ENCODE measurements at places on chromosomes 1 and 21. TPM values are rescaled to one million over a fixed set of nuclear protein-coding genes. Genes with fewer than 3 reads are reported as not detected.

Gene ERICH3
- total RNA-seq = not detected

DNA sequence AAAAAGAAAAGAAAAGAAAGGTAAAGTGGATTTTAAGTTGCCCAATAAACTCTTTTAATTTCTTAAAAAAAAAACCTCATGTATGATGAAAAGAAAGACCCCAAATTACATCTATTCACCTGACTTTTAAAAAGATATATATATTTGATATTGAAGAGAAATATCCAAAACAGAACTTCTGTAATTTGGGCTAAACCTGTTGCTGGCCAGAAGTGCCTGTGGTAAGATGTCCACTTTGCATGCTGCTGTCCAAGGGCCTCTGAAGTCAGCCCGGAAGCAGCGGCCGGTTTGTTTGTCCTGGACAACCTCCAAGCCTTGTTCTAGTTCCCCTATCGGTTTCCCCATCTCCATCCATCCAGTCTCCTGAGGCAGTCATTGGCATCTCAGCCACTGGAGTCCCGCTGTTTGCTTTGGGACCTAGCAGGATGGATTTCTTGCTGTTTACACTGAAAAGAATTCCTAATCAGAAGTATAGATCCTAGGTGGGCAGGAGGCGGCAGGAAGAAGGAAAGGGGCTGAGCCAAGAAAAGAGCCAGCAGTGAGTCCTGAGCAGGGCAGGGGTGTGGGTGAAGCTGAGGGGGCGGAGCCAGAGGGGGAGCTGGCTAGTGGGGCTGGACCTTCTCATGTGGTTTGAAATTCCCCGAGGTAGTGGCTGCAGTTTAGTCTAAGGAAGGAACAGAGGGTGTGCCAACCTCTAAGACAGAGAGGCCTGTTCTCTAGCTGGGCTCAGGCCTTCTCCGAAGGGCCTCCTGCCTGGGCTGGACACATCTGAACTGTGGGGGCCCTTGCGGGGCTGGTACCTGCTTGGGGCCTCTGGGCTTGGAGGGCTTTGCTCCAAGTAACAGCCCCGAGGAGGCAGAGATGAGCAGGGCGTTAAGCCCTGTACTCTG, 3.3 kb downstream of the NCMAP start:
- DNase-seq = peak; percentile 27

DNA sequence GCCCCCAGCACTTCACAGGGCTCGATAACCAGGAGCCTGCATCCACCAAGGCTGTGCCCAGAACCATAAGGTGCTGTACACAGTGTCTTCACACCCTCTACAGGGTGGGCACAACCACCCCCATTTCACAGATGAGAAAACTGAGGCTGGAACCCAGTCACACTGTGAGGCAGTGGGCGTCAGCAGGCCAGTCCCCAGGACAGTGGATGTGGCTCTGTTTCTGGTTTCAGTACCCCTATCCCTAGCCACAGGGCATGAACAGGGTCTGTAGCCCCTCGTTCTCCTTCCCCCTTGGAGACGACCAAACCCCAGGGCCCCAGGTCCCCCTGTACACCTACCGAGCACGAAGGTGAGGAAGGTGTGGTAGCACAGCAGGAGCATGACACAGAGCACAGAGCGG, 27.6 kb downstream of the TTC39A start:
- DNase-seq = no peak

DNA sequence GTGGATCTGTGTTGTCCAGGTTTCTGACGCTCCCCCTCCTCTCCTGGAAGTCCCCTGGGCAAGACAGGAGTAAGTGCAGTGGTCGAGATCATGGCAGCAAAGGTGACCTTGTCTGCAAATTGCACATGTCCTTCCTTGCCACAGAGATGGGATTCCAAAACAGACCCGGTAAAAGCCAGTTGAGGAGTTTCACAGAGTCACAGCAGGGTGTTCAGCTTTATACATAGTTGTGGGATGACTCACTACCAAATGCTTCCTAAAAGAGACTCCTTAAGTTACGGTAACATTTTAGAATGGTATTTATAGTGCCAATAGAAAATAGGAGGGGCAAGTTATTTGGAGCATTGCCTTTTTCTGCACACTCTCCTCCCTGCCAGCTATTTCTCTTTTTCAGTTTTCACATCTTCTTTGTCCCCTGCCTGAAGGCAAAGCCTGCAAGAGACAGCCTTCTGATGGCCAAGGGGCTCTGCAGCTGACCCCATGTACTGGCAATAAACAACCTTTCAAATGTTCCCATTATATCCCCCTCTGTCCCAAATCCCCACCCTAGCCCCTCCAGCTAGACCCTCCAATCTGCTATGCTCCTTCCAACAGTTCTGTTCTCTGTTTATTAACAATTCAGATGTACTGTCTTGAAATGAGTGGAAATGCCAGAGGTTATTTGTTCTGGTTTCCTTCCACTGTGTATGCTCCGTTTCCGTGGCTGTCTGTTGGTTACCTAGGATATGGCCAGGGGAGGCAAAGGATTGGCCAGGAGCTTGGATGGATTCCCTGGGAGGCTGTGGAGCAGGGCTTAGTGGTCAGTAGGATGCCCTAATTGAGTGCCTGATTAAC, 115.0 kb downstream of the TGFB2 start:
- peak; percentile 78 for DNase-seq

Gene KIF21B
- total RNA-seq = 5.6 TPM

- DNase-seq = peak; percentile 50
Observed at GRCh38 chr1:99674115-99675064, 28.5 kb downstream of the PALMD start.

Gene FCRL6
- 0.13 TPM for total RNA-seq

Gene RIPPLY3
- total RNA-seq = not detected

- no peak for DNase-seq
Observed at GRCh38 chr1:98849969-98850636, 154.6 kb downstream of the PLPPR5 start.

DNA sequence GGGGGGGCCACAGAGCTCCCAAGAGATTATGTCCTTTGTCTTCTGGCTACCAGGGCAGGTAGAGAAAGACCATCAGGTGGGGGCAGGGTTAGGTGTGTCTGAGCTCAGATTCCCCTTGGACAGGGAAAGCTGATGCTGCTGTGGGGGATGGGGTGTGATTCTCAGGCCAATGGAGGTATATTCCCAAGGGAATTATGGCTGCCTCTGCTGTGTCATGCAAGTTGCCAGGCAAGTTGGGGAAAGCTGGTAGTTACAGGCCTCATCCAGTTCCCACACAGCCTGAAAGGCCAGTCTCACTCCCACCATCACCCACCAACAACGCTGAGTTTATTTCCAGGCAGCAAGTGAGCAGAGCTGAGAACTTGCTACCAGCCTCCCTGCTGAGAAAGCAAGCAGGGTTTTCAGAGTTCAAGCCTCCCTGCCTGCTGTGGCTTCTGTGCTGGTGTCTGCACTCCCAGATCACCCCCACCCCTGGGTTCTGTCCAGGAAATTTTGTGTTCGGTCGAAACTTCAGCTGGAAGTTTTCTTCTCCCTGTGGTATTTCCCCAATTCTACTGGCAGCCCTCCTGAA, 21.3 kb downstream of the IFI16 start:
- DNase-seq = no peak

DNA sequence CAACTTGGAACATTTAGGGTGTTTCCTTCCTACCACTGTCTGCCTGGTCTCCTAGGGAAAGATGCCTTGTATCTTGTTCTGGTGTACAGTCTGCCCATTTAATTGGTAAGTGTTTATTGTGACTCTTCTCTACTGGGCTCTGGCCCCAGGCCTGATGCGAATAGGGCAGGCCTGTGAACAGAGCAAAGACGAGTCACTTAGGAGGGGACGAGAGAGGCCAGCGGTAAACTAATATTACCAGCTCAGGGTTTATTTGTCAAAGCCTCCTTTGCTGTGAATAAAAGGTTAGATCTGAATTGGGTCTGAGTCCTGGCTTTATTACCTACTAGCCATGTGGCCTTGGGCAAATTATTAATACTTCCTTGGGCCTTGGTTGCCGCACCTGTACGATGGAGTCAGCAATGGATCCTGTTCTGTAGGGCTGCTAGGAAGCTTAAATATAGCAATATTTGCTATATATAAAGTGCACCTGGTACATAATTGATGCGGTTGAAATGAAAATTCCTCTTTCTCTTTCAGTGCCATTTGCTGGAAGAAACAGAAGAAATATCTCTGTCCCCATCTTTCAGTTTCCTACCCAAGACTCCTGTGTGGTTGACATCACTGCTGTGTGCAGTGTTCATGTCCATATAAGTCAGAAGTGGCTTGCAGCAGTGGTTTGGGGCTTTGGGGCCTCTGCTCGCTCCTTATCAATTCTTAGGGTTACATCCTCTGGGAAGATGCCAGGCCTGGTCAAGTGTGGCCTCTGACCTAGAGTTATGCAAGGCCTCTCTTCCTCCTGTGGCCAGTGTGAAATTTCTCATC, 32.4 kb downstream of the MAPKAPK2 start:
- DNase-seq = no peak

DNA sequence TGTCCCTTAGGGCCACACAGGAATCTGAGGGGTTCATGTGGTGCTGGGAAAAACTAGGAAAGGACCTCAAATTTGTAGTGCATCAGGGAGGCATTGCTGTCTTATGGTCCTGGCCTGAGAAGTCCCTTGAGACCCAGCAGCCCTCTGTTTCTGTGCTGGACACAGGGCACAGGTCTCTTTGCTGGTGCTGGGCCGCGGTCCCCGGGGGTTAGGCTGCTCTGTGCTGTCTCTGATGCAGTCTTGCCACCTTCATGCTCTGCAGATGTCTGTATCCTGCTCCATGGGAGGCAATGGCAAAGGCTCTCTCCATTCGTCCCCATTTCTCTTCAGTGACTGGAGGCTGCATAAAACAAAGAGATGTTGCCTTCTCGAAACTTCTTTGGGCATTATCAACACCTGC, 13.0 kb downstream of the EDARADD start:
- DNase-seq = no peak

Gene GPX7
- total RNA-seq = 1.7 TPM

Gene KCNH1
- total RNA-seq = under 0.01 TPM

GRCh38 chr1:61157468-61157987, 75.2 kb downstream of the NFIA start:
- DNase-seq = no peak

Gene ZBTB21
- total RNA-seq = 12.5 TPM

Gene NLRP3
- total RNA-seq = under 0.01 TPM

DNA sequence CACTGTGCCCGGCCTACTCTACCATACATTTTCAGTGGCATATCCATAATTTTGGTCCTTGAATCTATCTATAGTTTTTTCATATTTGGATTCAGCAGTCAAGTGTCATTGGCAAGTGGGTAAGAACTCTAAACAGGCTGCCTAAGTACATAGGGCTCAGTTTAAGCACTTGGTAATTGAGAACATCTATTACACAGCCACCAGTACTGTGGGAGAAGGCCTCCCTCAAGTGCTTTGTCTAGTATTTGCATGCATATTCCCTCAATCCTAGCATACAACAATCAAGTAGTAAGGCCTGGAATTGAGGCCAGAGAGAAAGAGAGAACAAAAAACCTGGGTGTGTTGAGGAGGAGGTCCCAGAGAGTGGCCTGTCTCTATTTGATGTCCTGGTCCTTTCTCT, 325.2 kb downstream of the USP25 start:
- no peak for DNase-seq

Gene OR2G6
- total RNA-seq = not detected
